NCI-H460 (cell line): ENCODE measurements at places on chromosomes 6 and 20. TPM values are rescaled to one million over a fixed set of nuclear protein-coding genes. Genes with fewer than 3 reads are reported as not detected.

Gene RIPPLY2
- not detected in 2 replicates for total RNA-seq

Gene ADTRP
- 0.25 TPM in 1 of 2 replicates, not detected in the other for total RNA-seq

Gene OTOR
- total RNA-seq: not detected in 2 replicates

Gene MUC21
- not detected in 2 replicates for total RNA-seq

Gene IMPG1
- total RNA-seq: not detected in 2 replicates

Gene BFSP1
- total RNA-seq: 3.9 and 4.1 TPM in 2 replicates

Gene GCNT2
- 34.4 TPM in 2 replicates for total RNA-seq

Gene GPX5
- not detected in 2 replicates for total RNA-seq

Gene OGFRL1
- 33.2 and 33.4 TPM in 2 replicates for total RNA-seq

Gene RAB23
- 11.3 and 13.1 TPM in 2 replicates for total RNA-seq

Gene C6orf58
- total RNA-seq: not detected in 2 replicates

Gene PROKR2
- total RNA-seq: not detected in 2 replicates

Gene AVP
- total RNA-seq: not detected in 2 replicates

Gene WFDC13
- total RNA-seq: not detected in 2 replicates

DNA sequence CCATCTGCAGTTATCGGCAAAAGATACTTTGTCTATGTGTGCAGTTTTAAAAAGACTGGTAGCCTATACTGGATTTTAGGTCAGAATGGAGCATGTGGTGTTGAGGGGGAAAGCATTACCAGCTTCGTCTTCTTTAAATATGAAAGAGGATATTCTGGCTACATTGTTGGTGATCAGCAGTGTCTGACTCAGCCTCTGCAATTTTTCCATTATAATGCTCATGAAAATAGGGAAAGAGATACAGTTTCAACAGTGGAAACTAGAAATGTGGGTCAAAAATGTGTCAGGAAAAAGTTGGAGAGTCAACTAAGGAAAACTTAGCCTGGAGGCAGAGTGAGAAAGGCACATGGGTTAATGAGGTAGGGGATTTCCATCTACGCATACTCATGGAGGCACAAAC lies 45.2 kb downstream of the HDGFL1 start:
- no peak for DNase-seq

- no peak for DNase-seq
Observed at GRCh38 chr20:32960849-32961731, 43.1 kb downstream of the SUN5 start.

DNA sequence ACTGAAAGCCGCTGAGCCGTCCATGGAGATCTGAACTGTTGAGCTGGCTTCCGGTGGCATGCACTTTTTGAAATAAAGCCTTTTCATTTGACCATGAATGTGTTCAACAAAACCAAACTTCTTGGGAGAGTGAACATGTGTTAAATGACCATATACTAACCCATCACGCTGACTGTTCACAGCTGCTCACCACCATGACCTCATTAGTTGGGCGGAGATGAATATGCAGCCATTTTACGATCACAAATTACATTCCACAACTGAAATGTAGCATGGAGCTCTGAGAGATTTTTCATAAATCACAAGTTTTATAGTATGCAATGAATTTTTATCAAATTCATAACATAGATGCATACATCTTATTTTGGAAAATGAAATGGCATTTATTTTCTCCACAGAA lies 4.2 kb downstream of the RAMACL start:
- DNase-seq: no peak

GRCh38 chr20:17916433-17916891 lies 52.1 kb downstream of the SNX5 start:
- no peak for DNase-seq

- DNase-seq: no peak
Observed at GRCh38 chr6:9540126-9540525, 874.7 kb downstream of the TFAP2A start.

GRCh38 chr6:170108890-170109587 lies 181.8 kb downstream of the DLL1 start:
- no peak for DNase-seq

- DNase-seq: peak; percentile 53
Observed at GRCh38 chr6:53794137-53794719, 577 bp upstream of the LRRC1 start.

DNA sequence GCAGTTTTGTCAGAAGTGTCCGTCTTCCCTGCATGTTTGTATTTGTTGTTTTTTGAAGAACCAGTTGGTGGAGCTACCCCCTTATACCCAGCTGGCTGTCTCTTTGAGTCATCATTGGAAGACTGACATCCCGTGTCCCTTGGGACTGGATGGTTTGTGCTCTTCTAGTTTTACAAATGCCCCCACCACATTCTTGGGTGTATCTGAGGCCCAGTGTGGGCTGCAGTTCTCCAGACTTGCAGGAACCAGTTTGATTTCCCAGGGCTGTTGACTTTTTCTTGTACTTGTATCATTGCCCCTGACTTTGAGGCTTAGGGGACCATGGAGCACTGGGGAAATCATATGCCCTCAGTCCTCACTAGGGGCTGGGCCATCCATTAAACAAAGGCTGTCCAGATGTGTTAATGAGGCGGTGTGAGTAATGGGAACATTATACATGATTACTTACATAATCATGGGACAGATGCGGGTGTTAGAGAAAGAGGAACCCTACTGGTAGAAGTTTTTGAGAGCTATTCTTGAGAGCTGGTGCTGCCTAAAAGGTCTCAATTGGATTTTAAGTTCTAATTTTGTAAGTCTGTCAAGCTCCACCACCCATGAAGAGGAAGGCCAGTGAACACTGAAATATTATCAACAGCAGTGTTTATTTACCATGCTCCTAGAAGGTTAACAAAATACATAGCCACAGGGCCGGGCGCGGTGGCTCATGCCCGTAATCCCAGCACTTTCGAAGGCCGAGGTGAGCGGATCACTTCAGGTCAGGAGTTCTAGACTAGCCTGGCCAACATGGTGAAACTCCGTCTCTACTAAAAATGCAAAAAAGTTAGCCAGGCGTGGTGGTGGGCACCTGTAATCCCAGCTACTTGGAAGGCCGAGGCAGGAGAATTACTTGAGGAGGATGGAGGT lies 8.5 kb downstream of the JARID2 start:
- DNase-seq: no peak

- DNase-seq: peak; percentile 22
Observed at GRCh38 chr6:127938701-127939100, 37.8 kb upstream of the THEMIS start.

- DNase-seq: no peak
Observed at GRCh38 chr20:646107-646867, 6.7 kb downstream of the SRXN1 start.

DNA sequence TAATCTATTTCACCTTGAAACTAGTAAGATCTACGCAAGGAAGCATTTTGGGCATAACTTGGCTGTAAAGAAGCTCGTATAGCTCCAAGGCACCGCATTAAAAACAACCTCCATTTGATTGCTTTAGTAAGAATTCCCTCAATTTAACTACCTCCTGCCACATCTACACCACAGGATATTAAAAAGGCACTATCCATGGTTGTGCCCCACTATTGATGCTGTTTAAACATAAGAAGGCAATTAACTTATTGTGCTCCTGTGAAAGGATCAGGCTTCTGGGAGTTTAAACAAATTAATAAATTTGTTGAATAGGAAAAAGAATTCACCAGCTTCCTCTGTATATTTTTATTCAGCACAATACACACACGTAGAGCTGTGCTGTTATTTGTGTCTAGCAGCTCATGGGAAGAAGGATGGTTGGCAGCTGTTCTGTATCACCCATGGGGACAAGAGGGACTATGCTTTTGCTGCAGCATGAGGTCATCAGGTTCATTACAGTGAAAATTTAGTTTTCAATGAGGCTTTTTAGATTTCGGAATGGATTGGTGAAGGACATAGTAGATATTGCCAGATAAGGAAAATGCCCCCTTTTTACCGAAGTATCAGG lies 513.3 kb downstream of the HAO1 start:
- no peak for DNase-seq

DNA sequence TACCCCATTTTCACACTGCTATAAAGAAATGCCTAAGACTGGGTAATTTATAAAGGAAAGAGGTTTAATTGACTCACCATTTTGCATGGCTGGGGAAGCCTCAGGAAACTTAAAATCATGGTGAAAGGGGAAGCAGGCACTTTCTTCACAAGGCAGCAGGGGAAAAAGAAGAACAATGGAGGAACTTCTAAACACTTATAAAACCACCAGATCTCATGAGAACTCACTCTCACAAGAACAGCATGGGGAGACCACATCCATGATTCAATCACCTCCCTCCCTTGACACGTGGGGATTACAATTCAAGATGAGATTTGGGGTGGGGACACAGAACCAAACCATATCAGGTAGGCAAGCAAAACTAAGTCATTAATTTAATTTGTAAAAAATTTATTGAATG lies 343.2 kb downstream of the FRK start:
- DNase-seq: no peak

DNA sequence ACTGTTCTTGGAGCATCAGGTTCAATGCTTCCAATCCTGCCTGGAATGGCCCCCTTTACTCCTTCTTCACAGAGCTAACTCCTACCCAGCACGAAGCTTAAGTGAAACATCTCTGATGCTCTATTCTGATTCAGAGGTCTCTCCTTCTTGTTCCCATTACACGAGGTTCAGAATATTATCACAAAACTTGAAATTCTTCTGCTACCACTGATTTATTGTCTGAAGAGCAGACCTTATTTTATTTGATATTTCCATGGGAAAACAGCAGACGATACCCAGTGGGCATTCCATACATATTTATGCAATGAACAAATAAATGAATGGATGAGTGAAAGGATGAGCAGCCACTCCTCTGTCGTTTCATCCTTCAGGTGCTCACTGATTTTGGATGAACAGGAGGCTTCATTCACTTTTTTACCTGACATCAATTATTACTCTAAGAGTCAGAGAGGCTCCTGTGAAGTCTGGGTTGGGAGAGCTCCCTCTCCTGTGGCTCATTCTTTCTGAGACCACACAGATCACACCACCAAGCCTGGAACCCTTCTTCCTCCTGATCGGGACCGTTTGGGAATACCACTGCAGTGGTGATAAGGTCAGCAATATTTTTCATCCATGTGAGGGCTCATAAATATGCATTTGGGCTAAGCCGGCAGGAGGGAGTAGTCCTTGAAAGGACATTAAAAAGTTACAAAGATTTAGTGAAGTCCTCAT lies 25.8 kb downstream of the SMLR1 start:
- DNase-seq: no peak

GRCh38 chr6:113763311-113763766 lies 93.8 kb upstream of the MARCKS start:
- DNase-seq: no peak

- no peak for DNase-seq
Observed at GRCh38 chr6:135880066-135880972, 28.8 kb downstream of the PDE7B start.

DNA sequence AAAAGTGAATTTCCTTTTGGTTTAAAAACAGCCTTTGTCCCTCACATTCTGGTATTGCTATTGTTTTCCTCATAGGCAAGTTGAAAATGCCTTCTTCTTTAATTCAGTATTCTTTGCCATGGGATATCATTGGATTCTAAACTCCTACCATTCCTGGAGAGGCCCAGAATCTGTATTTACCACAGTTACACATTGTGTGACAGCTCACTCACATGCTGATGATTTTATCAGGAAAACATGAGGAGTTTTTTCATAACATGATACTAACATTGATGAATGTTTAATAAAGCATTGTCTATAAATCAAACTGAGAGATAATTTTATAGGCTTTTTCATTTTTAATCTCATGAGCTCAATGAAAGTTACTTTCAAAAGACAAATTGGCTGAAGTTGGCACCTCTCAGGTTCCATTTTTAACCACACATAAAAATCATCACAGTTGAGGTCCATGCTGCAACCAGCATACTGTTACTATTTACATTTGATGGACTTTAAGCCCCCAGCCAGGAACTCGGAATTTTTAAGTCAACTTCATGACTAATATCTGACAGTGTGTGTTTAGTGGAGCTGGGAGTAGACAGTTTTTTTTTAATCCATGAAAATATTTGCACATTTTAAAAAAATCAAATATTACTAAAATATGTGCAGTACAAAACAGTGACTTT lies 82.8 kb downstream of the FAM83B start:
- DNase-seq: no peak

- DNase-seq: no peak
Observed at GRCh38 chr6:143973097-143973966, 34.7 kb downstream of the PLAGL1 start.

- no peak for DNase-seq
Observed at GRCh38 chr6:50198245-50198644, 148.5 kb upstream of the DEFB112 start.

- DNase-seq: peak; percentile 76
Observed at GRCh38 chr6:21742238-21742660, 148.7 kb downstream of the SOX4 start.

DNA sequence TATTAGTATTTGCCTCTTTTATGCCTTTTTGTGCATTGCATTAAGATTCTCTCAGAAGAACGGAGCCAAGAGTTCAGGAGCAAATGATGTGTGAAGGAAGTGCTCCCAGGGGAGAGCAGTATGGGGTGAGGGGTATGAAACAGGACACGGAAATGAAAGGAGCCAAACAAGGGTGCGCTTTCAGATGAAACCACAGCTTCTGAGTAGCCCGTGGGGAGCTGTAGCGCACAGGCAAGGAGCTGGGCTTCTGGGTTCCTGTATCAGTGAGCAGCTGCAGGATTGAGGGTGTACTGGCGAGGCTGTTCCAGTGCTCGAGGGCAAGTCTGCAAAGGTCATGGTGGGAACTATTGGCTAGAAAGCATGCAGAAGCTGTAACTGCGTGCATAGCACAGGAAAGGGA lies 25.4 kb downstream of the ANKEF1 start:
- no peak for DNase-seq

DNA sequence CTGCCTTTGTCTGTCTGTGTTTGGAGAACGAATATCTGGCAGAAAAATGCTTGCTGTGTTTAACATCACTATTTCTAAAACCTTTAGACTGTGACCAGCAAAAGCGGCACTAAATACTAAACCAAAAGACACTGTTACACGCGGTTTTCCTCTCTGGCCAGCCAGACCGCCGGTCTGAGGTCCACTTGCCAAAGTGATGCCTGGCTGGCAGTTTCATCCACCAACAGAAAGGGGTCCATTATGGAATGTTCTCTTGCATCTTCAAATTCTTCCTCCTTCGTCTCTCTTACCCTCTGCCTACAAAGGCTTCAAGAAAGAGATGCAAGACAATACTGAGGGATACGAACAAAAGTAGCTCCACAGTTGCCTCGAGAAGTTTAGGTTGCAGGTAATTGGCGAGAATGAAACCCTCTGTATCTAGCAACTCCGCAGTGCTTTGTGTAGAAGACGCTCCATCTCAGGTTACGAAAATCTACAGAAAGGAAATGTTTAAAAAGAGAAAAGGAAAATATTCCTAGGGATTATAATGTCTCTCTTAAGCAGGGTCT lies 176.6 kb downstream of the TRIM27 start:
- no peak for DNase-seq

DNA sequence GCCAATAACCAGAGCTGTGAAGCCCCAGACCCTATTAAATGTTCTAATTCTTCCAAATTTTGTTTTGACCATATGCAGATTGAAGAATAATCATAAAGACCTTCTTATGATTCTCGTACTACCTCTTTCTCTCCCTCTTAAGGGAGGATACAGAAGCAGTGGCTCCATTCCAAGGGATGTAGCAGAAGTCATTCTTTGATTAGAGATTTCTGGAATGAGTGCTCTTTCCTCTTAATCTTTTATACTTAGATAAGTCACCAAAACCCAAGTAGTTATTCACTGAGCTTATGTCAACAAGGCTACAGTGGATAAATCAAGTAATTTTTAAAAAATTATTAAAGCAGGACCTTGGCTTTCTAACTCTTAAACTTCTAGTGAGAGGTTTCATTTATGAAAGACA lies 266.0 kb upstream of the STXBP5 start:
- no peak for DNase-seq

- no peak for DNase-seq
Observed at GRCh38 chr6:93727447-93727846, 308.1 kb upstream of the EPHA7 start.

- DNase-seq: no peak
Observed at GRCh38 chr6:31689249-31690110, 8.6 kb upstream of the LY6G5C start.
